Type B pancreatic cell (in vitro differentiated cells): ENCODE measurements at places on chromosomes 13 and 19. TPM values are rescaled to one million over a fixed set of nuclear protein-coding genes. Genes with fewer than 3 reads are reported as not detected.

TMEM221 gene
- total RNA-seq = 0.74 and 0.87 TPM in 2 replicates

LAIR1 gene
- total RNA-seq = not detected in 2 replicates

DCT gene
- 19.7 TPM in 1 of 2 replicates, not detected in the other for total RNA-seq

CD33 gene
- not detected in 2 replicates for total RNA-seq

PCDH9 gene
- total RNA-seq = 12.8 and 20.2 TPM in 2 replicates

- H3K27ac ChIP-seq = peak overlapping the region; percentile 79
- H3K4me3 ChIP-seq = peak overlapping the region; percentile 29
- H3K4me1 ChIP-seq = peaks cover 36% of the 10 kb centered on the region
- no peaks in the 10 kb centered on the region for H3K27me3 ChIP-seq
- peaks cover 25% of the 10 kb centered on the region for H3K36me3 ChIP-seq
These were observed 27.0 kb downstream of the SAE1 start for GRCh38 chr19:47157431-47158321.

DNA sequence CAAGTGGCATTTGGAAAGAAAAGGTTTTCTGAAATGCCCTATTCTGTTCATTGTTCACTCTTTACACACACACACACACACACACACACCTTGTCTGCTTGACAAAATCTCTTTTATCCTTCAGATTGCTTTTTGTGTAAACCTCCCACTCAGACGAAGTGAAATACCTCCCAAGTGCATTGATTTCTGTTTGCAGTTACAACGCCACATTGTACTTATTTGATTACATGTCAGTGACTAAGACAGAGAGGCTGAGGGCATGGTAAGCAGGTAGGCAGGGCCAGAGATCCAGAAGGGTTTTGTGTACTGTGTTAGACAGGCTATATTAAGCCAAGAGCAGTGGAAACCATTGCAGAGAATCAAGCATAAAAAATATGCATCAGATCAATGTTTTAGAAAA lies 561.8 kb downstream of the GPC6 start:
- no peak overlapping the region for H3K27ac ChIP-seq
- no peak for DNase-seq
- no peak overlapping the region for H3K4me3 ChIP-seq
- no peaks in the 10 kb centered on the region for H3K27me3 ChIP-seq
- no peaks in the 10 kb centered on the region for H3K36me3 ChIP-seq

DNA sequence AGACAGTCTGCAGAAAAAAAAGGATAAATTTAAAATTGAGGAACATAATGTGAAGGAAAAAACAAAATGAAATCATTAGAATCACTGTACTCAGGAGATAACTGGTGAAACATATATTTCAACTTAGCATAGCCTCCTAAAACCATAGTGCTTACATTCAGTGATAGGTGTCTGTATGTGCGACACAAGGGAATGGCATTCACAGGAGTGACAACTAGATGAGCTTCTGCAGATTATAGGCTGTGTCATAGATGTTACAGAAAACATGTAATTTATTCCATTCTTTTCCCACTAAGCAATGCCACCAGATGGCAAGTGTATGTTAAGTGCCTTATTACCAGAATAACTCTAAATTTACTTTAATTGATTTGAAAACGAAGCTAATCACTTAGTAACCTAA lies 960.0 kb upstream of the PCDH20 start:
- no peak overlapping the region for H3K4me3 ChIP-seq
- H3K4me1 ChIP-seq = no peaks in the 10 kb centered on the region
- no peak overlapping the region for H3K27ac ChIP-seq
- H3K36me3 ChIP-seq = no peaks in the 10 kb centered on the region
- no peak for DNase-seq
- H3K27me3 ChIP-seq = no peaks in the 10 kb centered on the region

GRCh38 chr13:25463496-25463895 lies 91.7 kb downstream of the ATP8A2 start:
- DNase-seq = no peak
- no peaks in the 10 kb centered on the region for H3K4me1 ChIP-seq
- H3K27me3 ChIP-seq = peaks cover 24% of the 10 kb centered on the region
- H3K4me3 ChIP-seq = no peak overlapping the region

DNA sequence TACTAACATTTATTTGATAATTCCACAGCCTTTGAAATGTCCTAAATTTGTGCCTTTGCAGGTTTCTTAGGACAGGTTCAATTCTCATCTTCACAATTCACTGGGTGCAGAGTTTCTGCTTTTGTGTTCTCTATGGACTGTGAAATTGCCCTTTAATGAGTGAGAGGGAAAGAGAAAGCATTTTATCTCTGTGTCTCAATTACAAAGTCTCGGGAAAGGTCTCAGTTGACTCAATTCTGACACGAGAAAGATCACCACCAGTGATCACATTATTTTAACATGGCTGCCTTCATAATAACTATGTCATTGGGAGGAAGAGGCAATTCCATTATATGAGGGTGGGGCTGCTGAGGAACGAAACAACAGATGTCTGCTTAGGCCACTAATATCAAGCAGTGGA lies 26.2 kb upstream of the LRCH1 start:
- H3K27me3 ChIP-seq = peaks cover 5% of the 10 kb centered on the region
- no peak for DNase-seq
- no peak overlapping the region for H3K4me3 ChIP-seq
- no peaks in the 10 kb centered on the region for H3K36me3 ChIP-seq

DNA sequence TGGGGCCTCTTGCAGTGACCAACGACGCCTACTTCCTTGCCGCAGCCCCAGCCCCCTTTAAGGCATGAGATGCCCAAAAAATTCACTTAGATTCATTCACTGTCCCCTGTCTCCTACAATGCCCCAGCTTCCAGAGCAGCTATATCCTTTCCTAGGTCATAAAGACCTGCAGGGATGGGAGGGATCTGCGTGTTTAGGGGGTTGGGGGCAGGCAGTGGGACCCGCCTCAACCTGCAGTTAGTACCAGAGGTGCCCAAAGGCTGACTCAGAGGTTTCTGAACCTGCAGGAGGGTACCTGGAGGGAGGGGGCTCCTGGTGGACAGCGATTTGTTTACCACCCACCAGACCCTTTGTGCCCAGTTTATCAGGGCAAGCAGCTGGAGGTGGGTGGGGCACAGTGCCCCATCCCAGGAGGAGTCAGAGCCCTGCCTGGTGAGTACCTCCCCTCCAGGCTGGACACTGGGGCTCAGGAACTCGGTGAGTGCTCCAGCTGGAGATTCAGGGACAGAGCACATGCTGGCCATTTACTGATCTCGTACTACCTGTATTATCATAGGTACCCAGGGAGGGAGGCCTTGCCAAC lies 10.1 kb downstream of the RPS28 start:
- H3K27ac ChIP-seq = no peak overlapping the region
- no peaks in the 10 kb centered on the region for H3K36me3 ChIP-seq
- no peaks in the 10 kb centered on the region for H3K4me1 ChIP-seq
- H3K4me3 ChIP-seq = no peak overlapping the region
- DNase-seq = no peak
- H3K27me3 ChIP-seq = peaks cover 71% of the 10 kb centered on the region

DNA sequence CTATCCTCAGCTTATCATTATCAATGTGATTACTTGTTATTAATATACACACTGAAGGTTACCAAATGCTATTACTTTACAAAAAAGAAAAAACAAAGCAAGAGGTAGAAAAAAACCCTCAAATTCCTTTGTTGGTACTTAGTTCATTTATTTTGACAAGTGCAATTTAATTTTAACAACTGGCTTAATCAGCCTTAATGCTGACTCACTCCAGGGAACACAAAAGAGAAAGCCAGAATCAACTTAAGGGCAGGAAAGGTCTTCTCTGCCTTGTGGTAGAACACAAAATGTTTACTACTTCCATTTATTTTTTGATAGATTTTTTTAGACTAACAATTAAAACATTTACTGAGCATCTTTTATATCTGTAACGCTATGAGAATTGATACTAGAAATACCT lies 417.1 kb downstream of the PCDH17 start:
- H3K27ac ChIP-seq = no peak overlapping the region
- no peak for DNase-seq
- no peaks in the 10 kb centered on the region for H3K27me3 ChIP-seq
- no peaks in the 10 kb centered on the region for H3K36me3 ChIP-seq
- H3K4me1 ChIP-seq = no peaks in the 10 kb centered on the region
- no peak overlapping the region for H3K4me3 ChIP-seq

DNA sequence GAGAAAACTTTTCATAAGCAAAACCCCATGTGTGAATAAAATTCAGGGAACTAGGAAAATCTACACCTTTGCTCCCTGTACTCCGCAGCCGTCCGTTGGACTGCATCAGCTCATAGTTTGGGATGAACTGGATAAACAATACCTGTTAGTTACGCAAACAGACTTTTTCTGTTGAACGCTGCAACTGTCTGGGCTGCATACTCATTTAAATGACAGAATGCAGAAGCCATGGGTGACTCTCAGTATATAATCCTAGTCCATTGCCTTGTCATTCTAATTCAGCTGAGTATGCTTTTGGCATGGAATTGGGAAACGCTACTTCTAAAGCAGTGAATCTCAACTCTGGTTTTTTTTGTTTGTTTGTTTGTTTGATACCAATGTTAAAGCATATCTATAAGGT lies 151.6 kb downstream of the SLITRK1 start:
- DNase-seq = no peak
- H3K4me3 ChIP-seq = no peak overlapping the region
- H3K27ac ChIP-seq = no peak overlapping the region
- no peaks in the 10 kb centered on the region for H3K27me3 ChIP-seq
- no peaks in the 10 kb centered on the region for H3K36me3 ChIP-seq

- no peak overlapping the region for H3K27ac ChIP-seq
- no peak overlapping the region for H3K4me3 ChIP-seq
- peaks cover 4% of the 10 kb centered on the region for H3K4me1 ChIP-seq
These were observed 136.5 kb upstream of the GPR12 start for GRCh38 chr13:26896986-26897668.

- H3K36me3 ChIP-seq = no peaks in the 10 kb centered on the region
- H3K4me1 ChIP-seq = peaks cover 15% of the 10 kb centered on the region
- H3K27me3 ChIP-seq = peaks cover 28% of the 10 kb centered on the region
- no peak for DNase-seq
- H3K4me3 ChIP-seq = peak overlapping the region; percentile 88
These were observed 15.7 kb downstream of the CCDC124 start for GRCh38 chr19:17948514-17948900.

DNA sequence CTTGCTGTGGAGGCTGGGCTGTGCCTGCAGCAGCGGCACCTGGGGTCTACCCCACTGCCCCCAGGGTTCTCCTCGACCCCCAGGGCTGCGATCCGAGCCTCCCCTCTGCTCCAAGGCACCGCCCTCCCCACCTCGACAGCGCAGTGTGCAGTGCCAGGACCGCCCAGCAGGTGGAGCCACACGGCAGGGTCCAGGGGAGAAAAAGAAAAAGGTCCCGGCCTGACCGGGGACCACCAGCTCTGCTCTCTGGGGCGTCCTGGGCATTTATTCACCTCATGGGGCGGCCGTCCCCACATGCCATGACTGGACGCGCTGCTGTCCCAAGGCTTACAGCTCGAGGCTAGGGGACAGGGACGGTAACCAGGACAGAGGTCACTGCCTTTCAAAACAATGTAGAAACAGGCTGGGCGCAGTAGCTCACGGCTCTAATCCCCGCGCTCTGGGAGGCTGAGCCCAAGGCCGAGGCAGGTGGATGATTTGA lies 10.6 kb downstream of the REXO1 start:
- no peak overlapping the region for H3K4me3 ChIP-seq
- no peak overlapping the region for H3K27ac ChIP-seq
- DNase-seq = no peak
- no peaks in the 10 kb centered on the region for H3K27me3 ChIP-seq
